ENCODE measurements at places on chromosomes 5 and 9. TPM values are rescaled to one million over a fixed set of nuclear protein-coding genes. Genes with fewer than 3 reads are reported as not detected.

GRCh38 chr5:148998174-148998797 lies 64.6 kb downstream of the SH3TC2 start:
- no peak for DNase-seq

DNA sequence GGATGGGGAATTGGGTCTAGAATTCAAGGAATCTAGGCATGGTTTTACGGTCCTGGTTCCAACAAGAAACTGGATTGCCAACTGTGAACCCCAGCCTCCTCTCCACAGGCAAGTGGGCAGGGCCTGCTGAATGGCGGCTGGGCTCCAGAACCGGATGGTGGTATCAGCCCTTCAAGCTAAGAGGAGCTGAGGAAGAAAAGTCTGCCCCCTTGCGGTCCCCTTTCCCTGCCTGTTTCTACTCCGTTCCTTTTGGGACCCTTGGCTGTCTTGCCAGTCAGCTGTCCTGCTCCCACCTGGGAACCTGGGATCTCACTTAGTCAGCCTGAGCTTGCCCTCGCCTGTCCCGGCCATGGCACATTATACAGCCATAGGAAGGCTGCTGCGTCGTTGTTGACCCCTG lies 234.4 kb upstream of the DAPK1 start:
- DNase-seq: no peak

Gene ADGRD2
- total RNA-seq: not detected

Gene PDCD1LG2
- 2.4 TPM for total RNA-seq

Gene CCNH
- 61.9 TPM for total RNA-seq
